ENCODE measurements at places on chromosomes 1 and 21.

- no peak for DNase-seq
Measured at GRCh38 chr1:112317140-112317539, 78.9 kb upstream of the CTTNBP2NL start.

DNA sequence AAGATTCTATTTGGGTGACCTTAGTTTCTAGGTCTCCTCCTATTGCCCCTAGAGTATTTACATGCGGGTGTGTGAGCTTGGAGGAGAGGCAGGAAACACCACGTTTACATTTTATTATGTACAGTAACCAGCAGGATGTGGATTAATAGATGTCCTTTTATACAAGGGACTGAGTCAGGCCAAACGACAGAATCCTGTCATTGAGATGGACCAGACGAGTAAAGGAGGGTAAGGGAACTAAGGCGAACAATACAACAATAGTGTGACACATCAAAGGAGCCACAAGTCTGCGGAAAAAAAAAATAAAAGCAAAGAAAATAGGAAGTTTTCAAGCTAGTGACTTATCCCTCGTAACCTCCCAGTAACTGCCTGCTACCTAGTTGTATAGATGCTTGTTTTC lies 151.1 kb downstream of the GABPA start:
- no peak for DNase-seq

DNA sequence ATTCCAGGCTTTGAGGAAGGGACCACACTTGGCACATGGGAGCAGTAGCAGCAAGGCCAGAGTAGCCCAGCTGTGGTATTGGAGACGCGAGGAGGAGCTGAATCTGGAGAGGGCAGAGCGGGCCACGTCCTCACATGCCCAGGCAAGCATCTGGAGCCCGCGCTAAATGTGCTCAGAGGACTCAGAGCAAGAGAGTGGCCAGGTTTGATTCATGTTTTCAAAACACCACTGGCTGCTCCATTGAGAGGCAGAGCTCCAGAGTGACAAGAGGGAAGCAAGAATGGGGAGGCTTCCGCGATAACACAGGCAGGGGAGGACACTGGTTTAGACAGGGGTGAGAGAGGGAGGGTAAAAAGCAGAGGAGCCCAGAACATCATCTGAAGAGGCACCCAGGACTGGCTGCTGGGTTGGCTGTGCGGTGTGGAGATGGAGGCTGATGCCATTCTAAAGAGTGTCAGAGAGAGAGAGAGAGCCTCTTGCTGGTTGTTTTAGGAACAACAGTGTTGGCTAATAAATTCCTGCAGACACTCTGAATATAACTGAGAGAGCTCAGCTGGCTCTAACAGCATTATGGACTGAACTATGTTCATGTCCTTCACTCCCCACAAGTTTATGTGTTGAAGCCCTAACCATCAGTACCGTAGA lies 32.3 kb downstream of the RCAN1 start:
- no peak for DNase-seq

DNA sequence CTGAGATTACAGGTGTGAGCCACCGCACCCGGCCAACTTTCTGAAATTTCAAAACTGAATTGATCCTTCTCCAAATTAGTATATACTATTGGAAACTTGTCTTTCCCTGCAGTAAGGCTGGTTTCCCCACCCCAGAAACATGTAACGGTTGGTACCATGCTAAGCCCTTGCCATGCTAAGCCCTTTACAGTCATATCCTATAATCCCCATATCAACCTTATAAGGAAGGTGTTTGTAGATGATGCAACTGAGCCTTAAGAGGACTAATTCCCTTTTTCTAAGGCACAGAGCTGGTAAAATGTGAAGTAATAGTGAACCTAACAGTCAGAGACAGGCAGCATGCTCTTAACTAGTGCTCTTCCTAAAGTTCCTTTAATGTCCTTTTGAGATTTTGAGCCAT lies 413.7 kb downstream of the DISC1 start:
- DNase-seq, result no peak

DNA sequence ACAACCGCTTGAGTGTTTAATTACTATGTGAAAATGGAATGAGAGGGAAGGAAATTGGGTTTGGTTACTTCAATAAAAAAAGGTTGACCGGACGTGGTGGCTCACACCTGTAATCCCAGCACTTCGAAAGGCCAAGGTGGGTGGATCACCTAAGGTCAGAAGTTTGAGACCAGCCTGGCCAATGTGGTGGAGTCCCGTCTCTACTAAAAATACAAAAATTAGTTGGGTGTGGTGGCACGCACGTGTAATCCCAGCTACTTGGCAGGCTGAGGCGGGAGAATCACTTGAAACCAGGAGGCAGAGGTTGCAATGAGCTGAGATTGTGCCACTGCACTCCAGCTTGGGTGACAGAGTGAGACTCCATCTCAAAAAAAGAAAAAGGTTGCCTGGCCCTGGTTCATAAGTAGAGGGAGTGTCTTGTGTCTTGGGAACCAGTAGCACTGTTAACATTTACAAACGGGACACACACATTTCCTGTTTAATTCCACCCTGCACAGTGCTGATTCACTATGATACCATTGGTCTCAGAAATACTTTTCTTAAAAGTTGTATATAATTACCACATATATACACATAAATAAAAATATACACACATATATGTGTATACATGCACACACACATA lies 27.6 kb upstream of the CLDN14 start:
- no peak for DNase-seq

- no peak for DNase-seq
Measured at GRCh38 chr1:186325239-186325638, 49.8 kb downstream of the TPR start.

GRCh38 chr1:6355621-6356020 lies 37.9 kb downstream of the ACOT7 start:
- no peak for DNase-seq

DNA sequence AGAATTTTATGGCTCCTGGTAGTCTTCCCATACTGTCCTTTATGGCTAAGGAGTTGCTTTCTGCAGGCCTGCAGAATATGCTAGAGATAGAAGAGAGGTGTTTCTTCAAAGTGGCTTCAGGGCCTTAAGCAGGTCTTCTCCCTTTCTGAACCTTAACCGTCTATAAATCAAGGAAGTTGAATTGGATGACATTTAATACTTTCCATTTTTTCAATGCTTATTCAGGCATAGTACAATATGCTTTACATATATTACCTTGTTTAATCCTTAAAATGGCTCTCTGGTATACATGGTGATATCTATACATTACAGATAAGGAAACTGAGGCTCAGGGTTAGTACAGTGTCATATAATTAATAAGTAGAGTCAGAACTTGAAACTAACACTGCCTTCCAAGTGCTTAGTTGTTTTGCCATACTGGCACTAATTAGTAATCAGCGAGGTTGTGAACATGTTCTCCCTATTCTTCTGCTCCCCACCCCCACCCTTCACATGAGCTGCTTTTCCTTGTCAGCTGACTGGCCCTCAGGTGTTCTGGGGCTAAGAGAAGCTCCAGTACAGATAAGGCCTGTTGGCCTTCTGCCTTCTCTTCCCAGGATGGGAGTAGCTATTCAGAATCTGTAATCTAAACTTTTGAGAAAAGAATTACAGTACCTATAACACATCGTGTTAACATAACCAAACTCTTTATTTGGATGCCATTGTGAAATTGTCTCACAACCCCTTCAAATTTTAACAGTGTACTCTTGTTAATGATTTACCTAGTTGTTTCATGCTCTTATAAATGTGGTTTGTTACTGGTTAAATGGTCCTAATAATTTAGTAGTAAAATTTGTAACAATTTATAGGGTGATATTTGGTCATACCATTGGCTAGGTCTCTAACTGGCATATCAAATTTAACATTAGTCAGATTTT lies 13.6 kb downstream of the NFYC start:
- no peak for DNase-seq

DNA sequence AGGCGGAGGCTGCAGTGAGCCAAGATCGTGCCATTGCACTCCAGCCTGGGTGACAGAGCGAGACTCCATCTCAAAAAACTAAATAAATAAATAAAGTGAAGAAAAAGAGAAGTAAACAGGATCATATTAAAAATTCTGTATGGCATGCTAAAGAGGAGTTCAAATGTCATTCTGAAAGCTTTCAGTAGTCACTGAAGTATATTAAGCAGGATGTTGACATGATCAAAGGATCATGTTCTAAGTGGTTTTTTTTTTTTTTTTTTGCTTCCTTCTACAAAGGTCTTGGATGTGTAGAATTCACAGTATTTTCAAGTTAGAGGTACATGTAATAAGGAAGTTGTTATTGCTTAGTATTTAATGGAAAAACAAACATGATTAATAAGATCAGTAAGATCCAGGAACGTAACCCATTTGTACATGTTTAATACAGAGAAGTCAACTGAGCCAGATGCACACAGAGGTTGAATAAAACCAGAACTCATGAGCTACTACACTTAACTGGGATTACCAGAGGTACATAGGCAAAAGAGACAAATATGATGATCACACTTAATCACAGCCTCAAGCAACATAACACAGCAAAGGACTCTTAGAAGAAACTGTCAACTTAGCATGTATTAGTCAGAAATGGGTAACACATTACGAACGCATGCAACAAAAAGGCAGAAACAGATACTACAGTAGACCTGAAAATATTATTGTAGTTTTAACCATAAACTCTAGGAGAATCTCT lies 12.2 kb downstream of the CDC42BPA start:
- no peak for DNase-seq

- no peak for DNase-seq
Measured at GRCh38 chr1:41313661-41314131, 47.5 kb upstream of the FOXO6 start.

DNA sequence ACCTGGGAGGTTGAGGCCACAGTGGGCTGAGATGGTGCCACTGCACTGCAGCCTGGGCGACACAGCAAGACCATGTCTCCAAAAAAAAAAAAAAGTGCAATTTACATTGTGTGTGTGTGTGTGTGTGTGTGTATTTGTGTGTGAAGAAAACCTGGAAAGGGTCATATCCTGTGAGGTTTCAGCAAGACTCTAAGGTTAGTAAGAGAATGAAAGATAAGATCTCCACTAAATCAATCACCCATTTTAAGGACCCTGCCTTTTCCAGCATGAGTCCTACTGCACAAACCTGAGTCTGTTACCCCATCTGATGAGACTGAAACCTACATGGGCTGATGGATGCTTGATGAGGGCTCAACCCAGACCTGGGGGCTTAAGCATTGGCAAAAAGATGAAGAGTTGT lies 4.9 kb upstream of the C1orf74 start:
- DNase-seq, result no peak

DNA sequence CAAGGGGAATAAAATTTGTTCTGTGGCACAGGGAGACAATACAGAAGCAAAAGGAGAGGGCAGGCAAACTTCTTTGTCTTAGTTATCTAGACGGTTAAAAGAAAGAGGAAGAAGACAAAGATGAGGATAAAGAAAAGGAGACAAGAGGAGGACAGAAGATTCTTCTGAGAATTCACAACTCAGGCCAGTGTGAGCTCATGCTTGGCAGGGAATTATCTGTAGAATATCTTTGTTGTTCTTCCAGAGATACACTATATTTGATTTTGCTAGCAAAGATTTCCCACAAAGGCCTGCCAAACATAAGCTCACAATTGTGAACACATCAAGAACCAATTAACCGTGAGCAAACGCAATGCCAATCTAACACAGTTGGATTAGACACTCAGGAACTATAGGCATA lies 21.4 kb downstream of the SLC16A1 start:
- no peak for DNase-seq

- no peak for DNase-seq
Measured at GRCh38 chr1:110190282-110190929, 19.7 kb upstream of the KCNC4 start.

- no peak for DNase-seq
Measured at GRCh38 chr1:31412732-31413404, at the start of gene SERINC2. TSS of gene SERINC2 (plus strand) at chr1:31413213. CDS start at chr1:31413266, 53 bp downstream.

GRCh38 chr1:169682071-169682470 lies 29.3 kb downstream of the SELL start:
- DNase-seq, result no peak

- DNase-seq, result no peak
Measured at GRCh38 chr1:24888971-24889676, 41.0 kb downstream of the RUNX3 start.

DNA sequence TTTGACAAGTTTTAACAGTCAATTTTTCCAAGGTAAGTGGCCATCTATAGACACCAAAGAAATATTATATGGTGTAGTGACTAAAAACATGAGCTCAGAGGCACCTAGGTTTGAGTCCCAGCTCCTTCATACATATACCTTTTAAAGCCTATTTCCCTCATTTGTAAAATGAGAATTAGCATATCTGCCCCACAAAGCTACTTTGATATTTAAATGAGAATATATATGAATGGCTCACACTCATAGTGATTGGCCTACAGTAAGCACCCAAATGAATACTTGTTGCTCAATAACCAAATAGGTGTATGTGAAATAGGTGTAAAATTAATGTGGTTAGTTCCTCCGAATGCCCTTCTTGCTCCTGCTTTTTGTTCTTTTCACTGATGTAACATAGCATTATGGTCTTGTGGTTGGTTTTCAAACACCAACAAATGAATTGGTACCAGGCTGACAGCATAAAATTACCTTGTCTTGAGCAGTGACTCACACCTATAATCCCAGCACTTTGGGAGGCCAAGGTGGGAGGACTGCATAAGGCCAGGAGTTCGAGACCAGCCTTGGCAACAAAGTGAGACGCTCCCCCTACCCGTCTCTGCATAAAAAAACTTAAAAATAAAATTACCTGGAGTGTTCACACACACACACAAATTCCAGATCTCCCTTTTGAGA lies 25.3 kb downstream of the CNIH4 start:
- no peak for DNase-seq

GRCh38 chr21:38753557-38753971 lies 52.2 kb upstream of the ETS2 start:
- DNase-seq, result no peak

- DNase-seq, result no peak
Measured at GRCh38 chr1:46288485-46289133, 14.8 kb downstream of the LRRC41 start.

All from activated naive CD4-positive, alpha-beta T cell (primary cell).